ENCODE measurements at places on chromosomes 2 and 18.

- no peak for DNase-seq
These were observed 90.6 kb downstream of the POU3F3 start for GRCh38 chr2:104944495-104944894.

- DNase-seq, result no peak
These were observed 544 bp downstream of the ADRA2B start for GRCh38 chr2:96115631-96116423.

- no peak for DNase-seq
These were observed 11.0 kb downstream of the CRIM1 start for GRCh38 chr2:36366491-36367120.

GRCh38 chr18:36872329-36872728 is 43.4 kb downstream of the KIAA1328 start:
- no peak for DNase-seq

- DNase-seq, result no peak
These were observed 186.5 kb upstream of the RASGRP3 start for GRCh38 chr2:33289961-33290360.

DNA sequence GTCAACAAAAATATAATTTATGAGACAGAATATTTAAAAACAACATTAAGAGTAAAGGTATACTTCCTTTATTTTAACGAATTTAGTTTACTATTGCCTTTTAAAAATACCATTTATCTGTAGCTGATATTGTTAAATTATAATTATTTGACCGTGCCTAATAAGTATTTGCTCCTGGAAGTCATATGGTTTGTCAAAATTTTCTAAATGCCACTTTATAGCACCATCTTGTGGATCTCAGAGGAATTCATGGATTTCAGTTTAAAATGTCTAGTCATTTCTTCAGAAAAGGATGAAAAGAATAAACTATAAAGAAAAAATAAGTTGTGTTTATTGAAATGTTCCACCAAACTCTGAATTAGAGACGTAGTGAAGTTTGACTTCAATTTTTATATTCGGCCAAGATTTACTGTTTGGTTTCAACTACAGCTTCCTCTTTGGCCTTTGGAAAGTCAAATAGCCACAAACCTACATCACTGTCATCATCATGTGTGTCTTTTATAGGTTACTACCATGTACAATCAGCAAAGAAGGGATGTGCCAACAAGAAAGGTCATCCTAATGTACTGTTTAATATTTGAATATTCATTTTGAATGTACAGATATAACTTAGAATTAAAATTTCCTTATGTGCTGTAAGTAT is 10.3 kb upstream of the FTCDNL1 start:
- no peak for DNase-seq

DNA sequence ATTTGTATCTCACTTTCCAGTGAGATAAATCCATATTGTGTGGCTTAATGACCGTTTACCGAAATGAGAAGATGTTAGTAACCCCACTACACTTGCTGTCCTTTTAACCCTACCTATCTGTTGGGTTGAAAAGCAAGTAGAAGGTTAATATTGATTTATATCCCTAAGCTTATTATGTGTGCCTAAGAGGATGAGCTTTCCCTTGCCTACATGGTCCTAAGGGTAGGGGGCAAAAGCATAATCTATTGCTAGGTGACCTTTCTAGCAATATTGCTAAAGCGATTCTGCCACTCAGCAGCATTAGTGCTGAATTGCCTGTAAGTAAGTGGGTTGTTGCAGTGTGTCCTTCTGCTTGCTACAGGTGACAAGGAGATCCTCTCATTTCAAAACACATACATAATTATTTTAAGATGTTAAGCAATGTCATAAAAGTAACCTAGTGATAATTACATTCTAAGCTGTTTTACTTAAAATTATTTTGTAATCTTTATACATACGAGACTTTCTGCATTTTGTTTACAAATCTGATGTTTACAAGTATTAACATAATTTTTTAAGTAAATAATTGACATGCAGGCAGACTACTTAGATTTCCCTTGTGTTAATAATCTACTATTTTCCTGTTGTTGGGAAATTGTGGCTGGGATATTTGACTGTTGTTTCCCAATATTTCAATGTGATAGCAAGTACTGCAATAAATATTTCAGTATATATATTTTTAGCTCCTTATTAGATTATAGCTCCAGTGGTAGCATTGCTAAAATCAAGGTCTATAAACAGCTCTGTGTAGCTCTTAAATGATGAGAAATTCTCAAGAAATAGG is 49.1 kb upstream of the CABYR start:
- no peak for DNase-seq

DNA sequence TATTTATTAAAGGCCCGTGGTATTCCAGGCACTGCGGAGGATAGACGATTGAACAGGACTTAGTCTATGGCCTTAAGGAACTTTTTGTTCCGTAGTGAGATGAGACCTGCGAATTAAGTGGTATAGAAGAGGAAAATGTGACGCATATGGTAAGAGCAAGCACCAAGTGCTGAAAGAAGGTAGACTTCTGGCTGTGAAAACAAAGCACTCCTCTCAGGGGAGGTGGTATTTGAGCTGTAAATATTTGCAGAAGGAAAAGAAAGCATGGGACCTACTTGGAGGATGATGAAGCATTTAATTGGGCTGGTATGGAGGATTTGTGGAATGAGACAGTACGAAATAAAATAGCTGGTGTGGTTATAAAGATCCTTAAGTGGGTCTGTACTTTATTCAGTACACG is 62.5 kb downstream of the GPR39 start:
- DNase-seq, result no peak

DNA sequence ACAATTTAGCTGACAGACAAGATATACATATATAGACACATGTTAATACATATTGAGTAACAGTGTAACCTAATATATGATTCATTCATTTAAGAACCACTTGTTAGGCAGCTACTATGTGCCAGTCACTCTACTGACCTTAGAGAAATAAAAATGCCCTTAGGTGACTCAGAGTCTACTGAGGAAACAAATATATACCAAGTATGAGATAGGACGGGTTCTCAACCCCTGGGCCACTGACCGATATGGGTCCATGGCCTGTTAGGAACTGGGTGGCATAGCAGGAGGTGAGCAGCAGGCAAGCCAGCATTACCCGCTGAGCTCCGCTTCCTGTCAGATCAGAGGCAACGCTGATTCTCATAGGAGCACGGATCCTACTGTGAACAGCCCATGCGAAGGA is 14.8 kb downstream of the STRN start:
- no peak for DNase-seq

DNA sequence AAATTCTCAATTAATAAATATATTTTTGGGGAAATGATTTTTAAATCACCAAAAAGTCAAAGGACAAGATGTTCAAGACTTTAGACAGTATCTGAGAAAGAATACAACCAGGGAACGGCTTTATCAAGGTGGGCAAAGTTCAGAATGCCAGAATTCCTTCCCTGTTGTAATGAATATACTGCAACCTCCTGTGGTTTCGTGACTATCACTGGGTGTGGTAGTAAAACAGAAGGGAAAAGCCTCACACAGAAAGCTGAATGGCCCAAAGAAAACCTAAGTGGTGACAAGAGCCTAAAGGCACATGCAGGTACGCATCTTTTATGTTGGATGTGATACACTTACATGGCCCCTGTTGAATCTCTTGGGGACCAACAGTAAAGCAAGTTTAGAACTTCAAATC is 37.1 kb downstream of the MBD2 start:
- DNase-seq, result no peak

- no peak for DNase-seq
These were observed 18.2 kb downstream of the ACVR2A start for GRCh38 chr2:147862859-147863516.

GRCh38 chr2:231932711-231932970 is 6.4 kb upstream of the NPPC start:
- DNase-seq, result no peak

DNA sequence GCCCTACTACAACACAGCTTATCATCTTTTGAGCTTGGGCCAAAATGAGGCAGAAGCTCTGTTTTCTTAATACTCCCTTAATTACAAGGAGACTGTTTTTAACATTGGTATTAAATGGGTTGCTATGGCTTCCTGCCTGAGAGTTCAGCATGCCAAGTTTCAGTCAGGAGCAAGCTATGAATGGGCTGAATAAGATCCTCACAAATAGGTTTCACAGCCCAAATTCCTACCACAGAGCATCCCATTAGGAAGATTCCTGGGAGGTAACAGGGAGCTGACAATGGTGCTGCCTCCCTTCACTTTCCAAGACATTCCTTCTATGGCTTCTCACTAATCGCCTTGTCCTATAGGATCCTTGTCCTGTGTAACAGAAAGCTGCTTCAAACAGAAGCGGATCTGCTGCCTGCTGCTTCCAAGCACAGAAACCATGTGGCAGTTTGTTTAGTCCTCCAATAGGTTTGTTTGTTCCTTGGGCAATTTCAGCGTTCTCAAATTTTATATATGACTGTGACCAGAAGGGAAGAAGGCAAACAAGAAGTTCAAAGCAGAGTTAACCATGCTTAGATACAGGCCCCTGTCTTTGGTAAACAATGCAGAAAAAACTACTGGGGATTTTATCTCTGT is 70.9 kb downstream of the NCKAP5 start:
- no peak for DNase-seq

DNA sequence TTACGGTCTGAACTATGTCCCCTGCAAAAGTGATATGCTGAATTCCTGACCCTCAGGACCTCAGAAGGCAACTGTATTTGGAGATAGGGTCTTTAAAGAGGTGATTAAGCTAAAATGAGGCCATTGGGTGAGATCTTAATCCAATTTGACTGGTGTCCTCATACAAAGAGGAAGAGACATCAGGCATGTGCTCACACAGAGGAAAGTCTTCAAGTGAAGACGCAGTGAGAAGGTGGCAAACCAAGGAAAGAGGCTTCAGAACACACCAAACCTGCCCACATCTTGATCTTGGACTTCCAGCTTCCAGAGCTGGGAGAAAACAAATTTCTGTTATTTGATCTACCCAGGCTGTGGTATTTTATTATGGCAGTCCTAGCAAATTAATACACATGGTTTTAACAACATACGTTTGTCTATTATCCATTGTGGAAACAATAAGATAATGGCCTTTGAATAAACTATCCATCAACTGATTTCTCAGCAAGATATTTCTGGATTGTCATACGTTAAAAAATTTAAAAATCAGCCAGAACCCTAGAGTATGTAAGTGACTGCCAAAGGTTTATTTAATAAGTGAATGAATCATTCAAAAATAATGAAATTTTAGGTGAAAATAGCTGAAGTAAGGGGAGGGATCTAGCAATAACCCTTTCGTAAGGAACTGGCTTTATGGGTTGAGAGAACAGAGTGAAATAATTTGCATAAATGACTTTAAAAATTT is 6.5 kb downstream of the WIPF1 start:
- no peak for DNase-seq

DNA sequence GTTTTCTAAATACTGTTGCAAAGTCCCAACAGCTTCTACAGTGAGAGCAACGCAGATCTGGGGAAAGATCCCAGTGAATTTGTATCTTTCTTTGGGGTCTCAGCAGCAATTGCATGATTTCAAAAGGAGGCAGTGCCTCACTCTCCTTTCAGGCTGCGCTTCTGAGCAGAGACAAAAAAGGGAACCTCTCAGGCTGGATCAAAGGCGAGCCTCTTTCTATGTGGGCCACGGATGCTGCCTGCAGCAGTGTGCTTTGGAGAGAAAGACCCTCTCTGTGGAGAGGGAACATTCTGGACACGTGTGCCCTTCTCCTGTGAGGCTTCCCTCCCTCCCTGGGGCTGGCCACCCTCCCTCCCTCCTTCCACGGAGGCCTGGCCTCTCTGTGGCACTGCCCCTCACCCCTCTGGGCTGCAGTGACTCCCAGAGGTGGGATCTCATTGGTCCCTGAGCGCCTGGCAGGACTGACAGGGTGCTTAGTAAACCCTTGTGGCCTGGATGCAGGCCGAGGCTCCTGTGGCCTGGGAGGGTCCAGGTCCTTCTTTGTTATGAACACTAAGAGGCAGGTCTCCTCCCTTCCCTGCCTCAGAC is 21.6 kb upstream of the PDIA6 start:
- no peak for DNase-seq

DNA sequence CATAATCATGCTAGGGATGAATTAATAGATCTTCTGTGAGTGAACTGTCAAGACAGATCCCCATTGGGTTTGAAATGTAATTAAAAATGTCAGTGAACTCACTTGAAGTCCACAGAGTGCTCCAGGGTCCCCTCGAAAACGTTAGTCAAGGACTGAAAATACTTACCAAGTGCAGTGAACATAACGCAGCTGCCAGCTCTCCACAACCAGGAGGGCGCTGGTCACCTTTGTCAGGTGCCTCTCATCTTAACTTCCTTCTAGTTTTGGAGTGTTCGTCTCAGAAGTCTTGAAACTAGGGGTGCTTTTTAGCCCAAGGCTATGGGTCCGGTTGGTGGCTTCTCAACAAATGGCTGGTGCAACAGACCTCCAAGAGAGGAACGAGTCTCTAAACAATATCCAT is 70.7 kb downstream of the NCK2 start:
- no peak for DNase-seq

GRCh38 chr2:133200684-133201421 is 367.4 kb downstream of the NCKAP5 start:
- DNase-seq, result no peak

DNA sequence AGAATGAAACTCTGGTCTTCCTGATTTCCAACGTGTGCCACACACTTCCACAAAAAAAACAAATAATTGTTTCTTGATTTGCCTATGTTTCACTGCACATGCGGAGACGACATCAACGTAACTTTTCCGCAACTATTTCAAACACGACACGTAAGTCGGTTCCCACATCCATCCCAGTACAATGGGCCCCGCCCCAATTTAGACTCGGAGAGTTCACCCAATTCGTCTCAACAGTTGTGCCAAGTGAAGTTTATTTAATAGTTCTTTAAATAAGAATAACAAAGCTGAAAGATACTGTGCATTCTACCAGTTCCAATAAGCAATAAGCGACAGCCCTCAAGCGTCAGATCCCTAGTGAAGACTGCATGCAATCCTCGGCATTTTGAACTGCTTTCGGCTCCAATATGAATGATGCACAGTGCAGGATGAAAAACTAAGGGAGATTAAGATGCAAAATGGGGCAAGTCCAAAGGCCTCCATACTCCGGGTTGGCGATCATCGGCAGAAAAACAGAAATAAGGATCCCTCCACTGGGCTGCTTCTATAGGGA is 664 bp downstream of the CCT4 start:
- peak; percentile 43 for DNase-seq

DNA sequence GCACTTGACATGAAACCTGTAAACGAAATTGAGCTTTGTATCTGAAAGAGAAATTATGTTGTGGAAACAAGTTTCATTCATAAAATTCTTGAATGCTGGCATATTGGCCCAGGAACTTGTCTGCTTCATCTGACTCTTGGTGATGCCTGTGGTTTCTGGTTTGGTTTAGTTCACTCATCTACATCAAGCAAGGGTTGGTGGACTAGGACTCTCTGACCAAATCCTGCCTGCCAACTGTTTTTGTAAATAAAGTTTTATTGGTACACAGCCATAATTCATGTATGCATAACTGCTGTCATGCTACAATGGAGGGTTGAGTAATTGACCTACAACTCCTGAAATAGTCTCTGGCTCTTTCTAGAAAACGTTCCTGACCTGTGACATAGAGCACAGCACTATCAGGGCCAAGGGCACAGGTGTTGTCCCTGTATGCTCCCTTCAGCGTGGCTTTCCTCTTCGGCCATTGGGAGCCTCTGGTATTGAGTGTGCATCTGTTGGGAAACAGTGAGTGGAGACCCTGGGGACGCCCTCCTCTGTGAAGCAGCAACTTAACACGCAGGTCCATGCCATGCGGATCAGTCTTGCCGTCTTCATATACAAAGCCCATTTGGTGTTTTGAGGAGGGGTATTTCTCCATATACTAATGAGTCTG is 226.3 kb downstream of the SH3RF3 start:
- peak; percentile 7 for DNase-seq
